ENCODE measurements at places on chromosomes 12 and 14. TPM values are rescaled to one million over a fixed set of nuclear protein-coding genes. Genes with fewer than 3 reads are reported as not detected.

The TAS2R43 gene
- total RNA-seq = not detected

The ADAMTS20 gene
- total RNA-seq = not detected

The P3H3 gene
- 17.5 TPM for total RNA-seq

The EGLN3 gene
- total RNA-seq = 153 TPM

The NT5DC3 gene
- 3.1 TPM for total RNA-seq

The CD69 gene
- 0.25 TPM for total RNA-seq

The GPR65 gene
- 0.25 TPM for total RNA-seq

The SERPINA4 gene
- total RNA-seq = not detected

The FAM90A1 gene
- 0.30 TPM for total RNA-seq

The FBLN5 gene
- total RNA-seq = 62.5 TPM

The BHLHE41 gene
- total RNA-seq = 33.4 TPM

The LIN7A gene
- 11.9 TPM for total RNA-seq

The C12orf54 gene
- total RNA-seq = not detected

The CPSF2 gene
- total RNA-seq = 41.4 TPM

The NPAS3 gene
- 2.5 TPM for total RNA-seq

DNA sequence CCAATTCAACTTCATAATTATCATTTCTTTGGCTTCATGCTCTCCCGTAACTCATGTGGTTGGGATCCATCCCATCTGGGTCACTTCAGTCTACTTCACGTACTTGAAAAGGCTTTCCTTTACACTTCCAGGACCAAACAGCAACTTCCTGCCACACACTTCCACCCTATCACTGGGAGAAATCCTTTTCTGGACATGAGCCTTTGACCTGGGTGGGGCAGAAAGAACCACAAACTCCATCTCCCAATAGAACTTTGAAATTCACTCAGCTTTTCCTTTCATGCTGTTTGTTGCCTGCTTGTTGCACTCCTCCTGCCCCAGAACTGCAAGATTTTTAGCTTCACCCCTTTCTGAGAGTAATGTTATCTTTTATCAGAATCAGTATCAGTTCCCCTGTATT lies 18.4 kb upstream of the GALNT16 start:
- DNase-seq = no peak

DNA sequence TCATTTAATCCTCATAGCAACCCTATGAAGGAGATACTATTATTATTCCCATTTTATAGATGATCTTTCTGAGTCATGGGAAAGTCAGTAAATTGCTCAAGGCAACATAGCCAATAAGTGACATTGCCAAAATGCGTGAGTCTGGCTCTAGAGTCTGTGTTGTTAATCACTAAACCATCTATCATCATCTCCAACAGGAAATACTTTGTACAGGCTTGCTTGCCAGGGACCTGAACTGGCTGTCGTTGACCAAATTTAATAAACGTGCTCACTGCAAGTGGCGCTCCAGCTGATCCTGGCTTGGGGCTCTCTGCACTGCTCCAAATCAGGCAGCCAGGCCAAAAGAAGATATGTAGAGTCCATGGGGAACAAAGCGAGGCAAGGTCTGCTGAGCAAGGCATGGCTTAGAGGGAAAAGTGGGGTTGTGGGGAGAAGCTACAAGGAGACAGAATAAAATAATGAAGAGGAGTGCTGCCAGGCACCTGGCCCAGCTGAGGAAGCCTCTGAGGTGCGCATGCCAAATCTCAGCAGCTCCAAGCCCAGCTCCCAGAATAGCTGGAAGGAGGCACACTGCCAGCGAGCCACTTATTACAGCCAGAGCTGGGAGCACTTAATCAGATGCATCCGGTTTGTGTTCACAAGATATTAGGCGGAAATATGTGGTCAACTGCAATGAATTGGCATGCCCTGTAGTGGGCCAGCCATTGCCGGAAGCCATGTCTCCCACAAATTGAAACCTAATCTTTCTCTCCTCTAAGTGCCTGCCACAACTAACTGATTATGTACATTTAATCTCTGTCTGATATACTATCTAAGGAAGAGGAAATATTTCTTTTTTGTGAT lies 43.3 kb upstream of the PTPRO start:
- peak; percentile 83 for DNase-seq

DNA sequence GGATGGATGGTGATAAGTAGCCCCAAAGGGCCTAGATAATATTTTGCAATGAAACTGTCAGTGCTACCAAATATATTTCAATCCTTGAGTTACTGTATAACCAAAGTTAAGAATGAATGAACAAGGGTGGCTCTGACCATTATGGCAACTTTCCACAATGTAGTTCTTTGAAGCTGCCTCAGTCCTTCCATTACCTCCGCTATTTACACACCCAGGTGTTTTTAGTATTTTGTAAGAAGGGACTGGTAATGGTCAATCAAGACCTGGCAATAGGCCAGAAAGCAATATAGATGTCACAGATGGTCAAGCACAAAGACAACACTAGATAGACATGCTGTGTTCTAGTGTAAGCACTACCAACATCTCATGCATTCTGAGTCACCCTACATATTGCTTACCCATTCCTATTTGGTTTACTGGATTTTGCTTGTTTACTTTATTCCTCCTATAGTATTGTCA lies 16.3 kb downstream of the DUSP16 start:
- no peak for DNase-seq

- no peak for DNase-seq
Measured at GRCh38 chr14:102922490-102923200, at the start of gene AMN. Gene AMN (plus strand): TSS chr14:102922663. CDS start chr14:102922689, 26 bp downstream.

- no peak for DNase-seq
Measured at GRCh38 chr12:72111706-72112105, 160.5 kb upstream of the TRHDE start.

- no peak for DNase-seq
Measured at GRCh38 chr12:108694812-108695278, 36.5 kb downstream of the CORO1C start.

GRCh38 chr12:26195250-26195640 lies at the start of gene SSPN:
Gene SSPN (plus strand): TSS chr12:26195573. CDS start chr12:26195673, 100 bp downstream.
- DNase-seq = peak; percentile 73

GRCh38 chr14:90692826-90693225 lies 123.4 kb downstream of the TTC7B start:
- no peak for DNase-seq

DNA sequence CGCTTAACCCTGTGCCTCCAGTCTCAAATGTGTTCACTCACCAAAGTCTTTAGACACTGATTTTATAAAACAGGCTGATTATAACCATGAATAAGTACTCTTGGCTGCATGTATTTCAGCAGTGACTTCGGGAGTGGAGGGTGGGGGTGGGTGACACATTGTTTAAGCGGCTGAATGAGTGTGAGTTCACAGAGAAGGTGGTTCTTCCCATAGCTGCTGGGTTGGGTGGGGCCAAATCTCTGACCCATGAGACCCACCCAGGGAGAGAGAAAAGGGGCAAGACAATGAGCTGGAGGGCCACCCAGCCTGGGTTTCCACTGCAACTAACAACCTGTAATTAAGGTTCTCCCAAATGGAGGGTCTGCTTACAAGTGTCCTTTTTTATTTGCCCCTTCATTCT lies 96.4 kb downstream of the SYNE3 start:
- DNase-seq = no peak

DNA sequence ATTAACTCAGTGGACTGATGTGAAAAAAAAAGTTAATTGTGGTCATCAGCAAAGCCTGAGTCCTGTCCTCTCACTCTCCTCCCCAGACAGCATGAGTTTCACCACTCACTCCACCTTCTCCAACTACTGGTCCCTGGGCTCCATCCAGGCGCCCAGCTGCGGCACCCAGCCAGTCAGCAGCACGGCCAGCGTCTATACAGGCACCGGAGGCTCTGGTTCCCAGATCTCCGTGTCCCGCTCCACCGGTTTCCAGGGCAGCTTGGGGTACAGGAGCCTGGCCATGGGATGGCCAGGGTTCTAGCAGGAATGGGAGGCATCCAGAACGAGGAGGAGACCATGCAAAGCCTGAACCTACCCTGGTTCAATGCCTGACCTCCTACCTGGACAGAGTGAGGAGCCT lies 6.0 kb downstream of the MED6 start:
- DNase-seq = no peak

GRCh38 chr12:102300824-102301461 lies 103.3 kb upstream of the PMCH start:
- no peak for DNase-seq

DNA sequence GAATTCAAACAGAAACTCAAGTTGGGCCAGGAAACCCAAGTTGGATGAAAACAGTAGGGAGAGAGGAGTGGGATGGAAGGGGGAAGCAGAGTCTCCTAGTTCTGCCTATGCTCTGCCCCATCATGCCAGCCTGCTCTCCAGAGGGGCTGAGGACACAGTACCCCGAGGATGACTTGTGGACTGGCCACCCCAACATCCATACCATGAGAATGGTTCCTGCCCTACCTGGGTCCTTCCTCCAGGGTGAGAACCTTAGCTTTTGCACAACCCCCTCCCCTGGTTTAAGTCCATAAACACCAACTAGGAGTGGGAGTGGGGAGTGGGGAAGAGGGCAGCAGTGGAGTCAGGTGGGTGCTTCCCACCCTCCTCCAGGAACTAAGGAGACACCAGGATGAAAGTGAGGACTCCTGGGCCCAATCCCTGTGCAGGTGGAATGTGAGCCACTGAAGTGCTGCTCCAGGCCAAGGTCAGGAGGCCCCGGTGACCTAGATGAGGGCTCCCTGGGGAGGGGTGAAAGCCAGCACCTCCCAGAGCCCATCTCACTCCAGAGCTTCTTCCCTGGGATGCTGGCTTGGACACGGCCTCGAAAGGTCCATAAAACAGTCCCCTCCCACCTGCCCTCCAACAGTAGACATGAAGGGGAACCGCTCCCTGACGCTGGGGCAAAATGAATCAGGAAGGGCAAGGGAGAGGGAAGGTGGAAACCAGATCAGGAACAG lies 6.6 kb downstream of the ZNF385A start:
- DNase-seq = no peak

GRCh38 chr12:116887244-116887643 lies 6.0 kb upstream of the HRK start:
- no peak for DNase-seq

DNA sequence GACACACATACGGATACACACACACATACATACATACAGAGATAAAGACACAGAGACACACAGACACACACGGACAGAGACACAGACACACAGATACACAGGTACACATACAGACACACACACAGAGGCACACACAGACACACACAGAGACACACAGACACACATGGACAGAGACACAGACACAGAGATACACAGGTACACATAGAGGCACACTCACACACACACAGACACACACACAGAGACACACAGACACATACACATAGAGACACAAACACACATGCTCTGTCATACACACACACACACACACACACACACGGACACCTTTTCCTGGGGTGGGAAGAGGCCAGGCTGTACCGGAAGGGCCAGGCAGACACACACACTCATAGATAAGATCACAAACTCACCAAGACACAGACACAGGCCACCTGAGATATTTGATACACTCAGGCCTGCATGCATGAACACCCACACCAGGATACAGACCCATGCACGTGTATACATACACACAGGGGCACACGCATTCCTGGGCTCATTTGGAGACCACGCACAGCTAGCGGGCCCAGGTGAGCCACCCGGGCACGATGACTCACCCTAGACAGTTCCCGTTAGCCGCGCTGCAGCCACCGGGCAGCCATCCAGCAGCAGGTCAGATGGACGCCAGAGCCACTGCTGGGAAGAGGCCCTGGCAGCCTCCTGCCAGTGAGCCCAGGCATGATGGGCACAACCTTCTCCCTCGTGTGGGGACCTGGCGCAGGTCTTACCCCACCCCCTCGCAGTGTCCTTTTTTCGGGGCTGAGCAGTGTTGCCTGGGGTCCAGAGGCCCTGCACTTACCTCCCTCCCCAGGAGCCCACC lies 1.8 kb upstream of the AHNAK2 start:
- DNase-seq = peak; percentile 69

DNA sequence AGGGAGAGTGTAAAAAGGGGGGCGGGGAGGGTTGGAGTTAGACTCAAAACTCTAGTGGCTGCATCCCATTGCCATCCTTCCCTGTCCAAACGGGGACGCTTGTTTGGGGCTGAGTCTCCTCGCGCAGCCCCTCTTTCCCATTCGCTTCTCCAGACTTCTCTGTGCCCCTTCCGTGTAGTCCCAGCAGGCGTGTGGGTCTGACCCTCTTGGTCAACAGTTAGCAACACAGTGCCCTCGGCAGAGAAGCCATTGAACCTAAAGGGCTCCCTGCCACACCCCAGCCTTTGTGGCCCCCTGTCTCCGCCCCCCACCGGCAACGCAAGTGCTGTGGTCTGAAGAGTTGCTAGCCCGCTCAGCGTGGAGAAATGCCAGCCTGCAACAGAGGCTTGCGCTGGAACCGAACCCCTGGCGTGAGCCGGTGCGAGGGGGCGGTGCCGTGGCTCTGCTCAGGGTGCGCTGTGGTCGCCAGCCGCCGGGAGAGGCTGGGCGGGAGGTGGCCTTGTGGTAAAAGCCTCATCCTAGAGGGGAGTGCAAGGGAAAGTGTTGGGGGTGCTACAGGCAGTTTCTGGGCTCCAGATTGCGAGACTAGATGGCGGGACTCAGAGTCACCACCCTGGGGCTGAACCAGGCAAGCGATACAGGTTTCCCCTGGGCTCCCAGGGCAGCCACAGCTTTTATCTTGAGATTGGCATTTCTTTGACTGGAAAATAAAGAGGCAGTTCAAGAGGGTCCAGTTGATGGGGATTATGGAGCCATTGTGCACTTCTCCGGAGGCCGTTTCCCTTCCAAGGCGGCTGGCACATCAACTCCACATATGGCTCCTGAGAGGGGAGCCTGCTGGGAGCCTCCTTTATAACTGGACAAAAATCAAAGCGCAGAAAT lies 2.1 kb downstream of the PLXNC1 start:
- no peak for DNase-seq

- no peak for DNase-seq
Measured at GRCh38 chr12:47722941-47723631, 2.2 kb downstream of the ENDOU start.

GRCh38 chr14:47262801-47263200 lies 412.6 kb downstream of the MDGA2 start:
- DNase-seq = no peak

GRCh38 chr12:123073292-123073691 lies 77.6 kb downstream of the PITPNM2 start:
- DNase-seq = no peak

- no peak for DNase-seq
Measured at GRCh38 chr12:69476276-69477017, 6.3 kb downstream of the FRS2 start.

DNA sequence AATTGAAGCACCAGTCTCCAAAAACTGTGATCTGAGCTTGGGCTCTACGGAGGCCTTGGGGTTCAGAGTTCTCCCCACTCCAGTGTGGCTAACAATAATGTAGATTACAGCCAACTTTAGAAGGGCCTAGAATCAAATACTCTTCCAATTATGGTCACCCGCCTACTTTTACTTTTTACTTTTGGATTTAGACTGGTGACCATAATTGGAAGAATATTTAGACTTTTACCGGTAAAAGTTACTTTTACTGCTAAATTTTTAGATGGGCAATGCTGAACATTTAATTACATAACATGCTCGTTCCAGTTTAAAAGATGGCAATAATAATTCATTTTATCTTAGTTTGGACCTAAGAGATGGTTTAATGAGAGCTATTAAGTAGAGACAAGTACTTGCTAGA lies 39.2 kb downstream of the PPTC7 start:
- no peak for DNase-seq

DNA sequence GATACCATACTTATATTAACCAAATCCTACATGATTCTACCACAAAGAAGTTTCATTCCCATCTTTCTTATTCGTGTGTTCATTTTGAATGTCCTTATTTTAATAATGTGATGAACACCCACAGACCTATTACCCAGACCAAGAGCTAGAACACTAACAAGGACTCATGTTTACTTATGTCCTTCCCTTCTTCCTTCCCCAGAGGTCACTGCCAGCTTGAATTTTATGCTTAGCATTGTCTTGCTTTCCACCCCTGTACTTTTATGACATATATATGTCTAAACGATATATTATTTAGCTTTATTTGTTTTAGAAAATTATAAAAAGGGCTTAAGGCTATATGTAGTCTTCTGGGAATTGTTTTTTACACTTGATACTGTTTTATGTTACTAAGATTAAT lies 238.6 kb downstream of the LRIG3 start:
- no peak for DNase-seq

Measured in left ventricle myocardium inferior (tissue), 1 donor.